ENCODE measurements at places on chromosomes 6 and 20.

DNA sequence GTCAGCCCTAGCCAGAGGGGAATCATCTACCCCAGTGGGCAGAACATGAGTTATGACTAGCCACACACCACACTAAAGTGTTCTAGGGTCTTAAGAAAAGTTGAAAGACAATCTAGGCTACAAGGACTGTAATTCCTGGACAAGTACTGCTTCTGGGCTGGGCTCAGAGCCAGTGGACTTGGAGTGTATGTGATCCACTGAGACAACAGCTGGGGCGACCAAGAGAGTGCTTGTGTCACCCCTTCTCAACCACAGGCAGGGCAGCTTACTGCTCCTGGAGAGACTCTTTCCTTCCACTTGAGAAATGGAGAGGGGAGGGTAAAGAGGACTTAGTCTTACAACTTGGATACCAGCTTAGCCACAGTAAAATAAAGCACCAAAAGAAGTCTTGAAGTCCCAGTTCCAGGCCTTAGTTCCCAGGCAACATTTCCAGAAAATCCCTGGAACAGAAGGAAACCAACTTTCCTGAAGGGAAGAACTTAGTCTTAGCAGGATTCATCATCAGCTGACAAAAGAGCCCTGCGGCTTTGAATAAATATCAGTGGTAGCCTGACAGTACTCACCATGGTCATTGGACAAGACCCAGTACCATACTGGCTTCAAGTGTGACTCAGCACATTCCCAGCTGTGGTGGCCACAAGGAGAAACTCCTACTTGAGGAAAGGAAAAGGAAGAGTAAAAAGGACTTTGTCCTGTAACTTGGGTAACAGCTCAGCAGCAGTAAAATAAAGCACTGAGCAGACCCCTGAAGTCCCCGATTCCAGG is 355.1 kb upstream of the ADGRB3 start:
- DNase-seq: no peak

- no peak for DNase-seq
These were observed 5.6 kb downstream of the RPL10A start for GRCh38 chr6:35473850-35474130.

DNA sequence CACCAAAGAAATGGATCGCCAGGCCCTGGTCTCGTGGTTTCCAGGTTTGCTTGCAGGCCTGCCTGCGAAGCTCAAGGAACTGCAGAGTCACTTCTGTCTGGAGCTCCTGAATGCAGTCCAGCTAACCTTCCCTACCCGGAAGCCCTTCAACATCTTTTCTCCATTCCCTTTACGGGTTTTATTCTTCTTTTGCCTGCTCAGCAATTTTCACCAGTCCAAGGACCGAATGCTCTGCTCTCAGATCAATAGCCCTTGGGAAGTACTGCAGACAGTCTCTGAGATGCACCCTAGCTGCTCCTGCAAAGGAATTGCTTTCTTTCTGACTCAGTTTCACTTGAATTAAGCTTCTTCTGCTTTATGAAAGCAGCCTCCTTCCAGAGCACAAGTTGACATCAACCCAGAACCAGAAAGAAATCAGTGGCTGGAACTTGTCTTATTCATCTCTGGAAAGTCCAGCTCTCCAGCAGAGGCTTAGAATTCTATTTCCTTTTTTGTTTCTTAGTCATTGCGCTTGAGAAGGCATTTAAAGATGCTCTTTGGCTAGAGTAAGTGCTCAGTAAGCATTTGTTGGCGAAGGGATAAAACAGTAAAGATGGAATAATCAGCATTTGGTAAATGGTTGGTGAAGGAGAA is 18.7 kb upstream of the YWHAB start:
- DNase-seq: no peak

DNA sequence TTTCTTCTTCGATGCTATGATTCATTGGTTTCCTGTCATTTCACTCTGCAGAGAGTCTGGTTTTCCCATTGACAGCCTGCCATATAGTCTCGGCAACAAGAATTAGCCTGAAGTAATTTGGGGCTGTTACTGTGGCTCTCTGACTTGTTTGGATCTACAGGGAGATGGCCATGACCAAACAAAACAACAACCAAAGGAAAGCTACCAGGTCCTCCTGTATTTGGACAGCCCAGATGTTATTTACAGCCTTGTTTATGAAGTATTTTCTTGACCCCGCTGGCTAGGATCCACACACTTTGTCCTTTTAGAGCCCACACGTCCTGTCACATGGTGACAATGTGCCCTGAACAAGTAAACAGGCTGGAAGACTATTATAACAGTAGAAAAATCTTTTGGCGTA is 111.4 kb upstream of the PREP start:
- DNase-seq: no peak

- DNase-seq: no peak
These were observed 65.1 kb downstream of the REV3L start for GRCh38 chr6:111417946-111418345.
